ENCODE measurements at places on chromosomes 2 and 18.

- DNase-seq, result no peak
Measured at GRCh38 chr2:176131848-176132158, 2.3 kb downstream of the HOXD8 start.

GRCh38 chr2:27263287-27264252, 723 bp upstream of the SLC30A3 start:
- DNase-seq, result no peak

DNA sequence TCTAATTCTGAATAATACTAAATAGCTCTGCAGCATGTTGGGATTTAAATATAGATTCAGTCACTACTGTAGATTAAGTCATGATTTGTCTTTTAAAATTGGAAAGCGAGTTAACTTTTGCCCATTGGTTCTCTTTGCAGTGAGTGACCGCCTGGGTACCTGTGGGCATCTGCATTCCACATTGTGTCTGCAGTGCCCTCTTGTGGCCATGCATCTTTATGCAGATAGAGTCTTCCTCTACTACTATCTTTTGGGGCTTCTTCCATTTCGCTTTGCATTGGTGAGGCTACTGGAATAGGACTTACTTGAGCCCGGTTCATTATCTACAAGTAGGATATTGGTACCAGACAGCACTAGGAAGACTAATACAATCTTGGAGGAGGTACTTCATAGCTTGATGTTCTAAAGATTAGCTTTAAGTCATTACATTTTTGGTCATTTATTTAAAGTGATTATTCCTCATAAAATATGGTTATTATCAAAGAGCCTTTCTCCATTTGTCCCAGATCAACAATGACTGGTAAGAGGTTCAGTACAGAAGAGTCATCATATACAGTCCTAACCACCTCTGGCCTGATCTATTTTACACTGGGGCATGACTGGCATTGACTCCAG, 203.0 kb downstream of the SOCS6 start:
- peak; percentile 7 for DNase-seq

- no peak for DNase-seq
Measured at GRCh38 chr18:43870626-43871025, 593.3 kb upstream of the SYT4 start.

- DNase-seq, result peak; percentile 65
Measured at GRCh38 chr18:5197032-5197434, at the start of gene AKAIN1. TSS of gene AKAIN1 (minus strand) at chr18:5197257. CDS start at chr18:5197053, 204 bp downstream.

DNA sequence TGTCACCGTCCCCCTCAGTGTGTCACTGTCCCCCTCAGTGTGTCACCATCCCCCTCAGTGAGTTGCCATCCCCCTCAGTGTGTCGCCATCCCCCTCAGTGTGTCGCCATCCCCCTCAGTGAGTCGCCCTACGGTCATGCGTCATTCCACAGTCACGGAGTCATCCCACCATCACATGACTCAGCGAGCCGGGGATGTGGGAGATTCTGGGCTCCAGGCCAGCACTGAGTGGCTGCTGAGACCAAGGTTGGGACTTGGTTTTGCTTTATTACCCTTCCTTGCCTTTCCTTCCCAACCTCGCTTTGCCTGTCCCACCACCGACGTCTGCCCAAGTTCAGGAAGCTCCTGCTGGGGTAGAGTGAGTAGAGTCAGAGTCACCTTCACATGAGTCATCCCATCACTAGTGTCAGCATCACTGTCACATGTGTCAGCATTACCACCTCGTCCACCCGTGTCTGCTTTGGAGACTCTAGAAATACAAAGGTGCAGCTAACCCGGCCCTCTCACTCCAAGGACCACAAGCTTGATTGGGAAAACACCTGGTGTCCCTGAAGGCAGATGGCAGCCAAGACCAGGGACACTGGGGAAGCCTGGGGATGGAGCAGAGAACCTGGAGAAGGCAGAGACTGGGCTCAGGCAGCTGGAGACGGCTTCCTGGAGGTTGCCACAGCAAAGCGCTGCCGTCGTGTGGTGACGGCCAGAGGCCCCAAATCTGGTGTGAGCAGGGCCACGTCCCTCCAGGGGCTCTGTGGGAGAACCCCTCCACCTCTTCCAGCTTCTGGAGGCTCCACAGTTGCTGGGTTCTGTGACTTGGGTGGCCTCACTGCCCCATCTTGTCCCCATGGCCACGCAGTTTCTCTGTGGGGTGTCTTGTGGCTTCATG, 485.2 kb upstream of the SALL3 start:
- DNase-seq, result peak; percentile 48

DNA sequence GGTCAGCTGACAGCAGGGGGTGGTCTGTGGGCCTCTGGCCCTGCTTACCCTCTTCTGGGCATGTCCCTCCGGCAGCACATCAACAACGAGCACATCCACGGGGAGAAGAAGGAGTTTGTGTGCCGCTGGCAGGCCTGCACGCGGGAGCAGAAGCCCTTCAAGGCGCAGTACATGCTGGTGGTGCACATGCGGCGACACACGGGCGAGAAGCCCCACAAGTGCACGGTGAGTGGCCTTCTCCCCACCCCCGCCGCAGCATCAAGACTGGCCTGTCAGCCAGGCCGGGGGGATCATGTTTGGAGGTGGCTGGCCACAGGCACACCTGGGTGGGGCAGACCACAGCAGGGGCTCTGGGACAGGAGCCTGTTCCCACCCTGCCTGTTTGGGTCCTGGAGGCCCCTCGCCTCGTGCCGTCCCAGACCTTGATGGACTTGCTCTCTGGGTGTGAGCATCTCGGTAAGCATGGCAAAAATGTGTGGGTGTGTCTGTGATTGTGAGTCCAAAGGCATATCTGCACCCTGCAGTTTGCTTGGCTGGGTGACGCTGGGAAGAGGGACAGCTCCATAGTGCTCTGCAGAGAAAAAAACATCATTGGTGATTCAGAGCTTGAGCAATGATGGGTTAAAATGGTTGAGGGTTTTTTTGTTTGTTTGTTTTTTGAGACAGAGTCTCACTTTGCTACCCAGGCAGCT, 242.8 kb downstream of the GLI2 start:
- DNase-seq, result no peak

GRCh38 chr2:237309011-237309410, 105.0 kb downstream of the COL6A3 start:
- no peak for DNase-seq

GRCh38 chr2:190678444-190679162, 29.7 kb downstream of the NAB1 start:
- no peak for DNase-seq

GRCh38 chr2:64462171-64462570, 8.2 kb downstream of the LGALSL start:
- DNase-seq, result no peak

DNA sequence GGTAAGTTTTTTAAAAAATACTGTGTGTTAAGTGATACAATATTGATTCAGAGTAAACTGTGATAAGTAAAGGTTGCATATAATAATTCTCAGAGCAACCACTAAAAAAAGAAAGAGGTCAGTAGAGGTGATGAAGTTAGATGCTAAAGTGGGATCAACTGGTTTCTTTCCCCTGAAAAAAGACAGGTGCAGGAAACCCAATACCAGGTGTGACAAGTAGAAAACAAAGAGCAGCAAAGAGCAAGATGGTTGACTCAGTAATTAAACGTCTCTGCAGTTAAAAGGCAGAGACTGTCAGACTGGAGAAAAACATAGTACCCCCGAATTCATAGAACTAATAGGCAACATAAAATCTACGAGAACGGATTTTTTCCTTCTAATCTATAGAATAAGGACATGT, 128.3 kb downstream of the ATP9B start:
- no peak for DNase-seq

- DNase-seq, result no peak
Measured at GRCh38 chr18:12003894-12004293, 22.6 kb downstream of the IMPA2 start.

DNA sequence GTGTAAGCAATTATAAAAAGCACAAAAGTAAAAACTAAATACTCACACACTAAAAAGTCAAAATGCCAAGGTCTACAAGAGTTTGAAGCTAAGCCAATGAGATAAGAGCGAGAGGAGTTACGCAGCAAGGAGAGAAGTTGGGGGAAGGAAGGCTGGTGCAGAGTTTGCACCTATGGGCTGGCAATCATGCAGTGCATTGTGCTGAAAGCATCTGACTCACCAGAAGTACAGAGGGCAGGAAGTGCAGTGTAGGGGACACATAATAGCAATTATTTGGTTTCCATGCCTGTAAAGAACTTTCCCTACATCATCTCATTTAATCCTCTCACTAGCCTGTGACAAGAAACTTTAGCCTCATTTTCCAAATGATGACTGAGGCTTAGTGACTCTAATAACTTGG, 142.7 kb upstream of the KYNU start:
- DNase-seq, result no peak

DNA sequence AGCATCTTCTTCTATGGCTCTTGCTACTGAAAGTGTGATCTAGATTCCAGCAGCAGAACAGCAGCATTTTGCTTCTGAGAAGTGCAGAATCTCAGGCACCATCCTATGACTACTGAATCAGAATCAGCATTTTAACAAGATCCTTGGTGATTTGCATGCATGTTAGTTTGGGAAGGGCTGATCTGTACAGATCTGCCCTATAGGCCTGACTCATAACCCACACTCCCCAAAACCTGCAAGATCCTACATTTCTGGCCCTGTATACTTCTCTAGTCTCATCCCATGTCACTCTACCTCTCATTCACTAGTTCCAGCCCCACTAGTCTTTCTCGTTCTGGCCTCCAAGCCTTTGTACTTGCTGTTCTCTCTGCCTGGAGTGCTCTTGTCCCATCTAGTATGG, 15.7 kb upstream of the DARS1 start:
- no peak for DNase-seq

DNA sequence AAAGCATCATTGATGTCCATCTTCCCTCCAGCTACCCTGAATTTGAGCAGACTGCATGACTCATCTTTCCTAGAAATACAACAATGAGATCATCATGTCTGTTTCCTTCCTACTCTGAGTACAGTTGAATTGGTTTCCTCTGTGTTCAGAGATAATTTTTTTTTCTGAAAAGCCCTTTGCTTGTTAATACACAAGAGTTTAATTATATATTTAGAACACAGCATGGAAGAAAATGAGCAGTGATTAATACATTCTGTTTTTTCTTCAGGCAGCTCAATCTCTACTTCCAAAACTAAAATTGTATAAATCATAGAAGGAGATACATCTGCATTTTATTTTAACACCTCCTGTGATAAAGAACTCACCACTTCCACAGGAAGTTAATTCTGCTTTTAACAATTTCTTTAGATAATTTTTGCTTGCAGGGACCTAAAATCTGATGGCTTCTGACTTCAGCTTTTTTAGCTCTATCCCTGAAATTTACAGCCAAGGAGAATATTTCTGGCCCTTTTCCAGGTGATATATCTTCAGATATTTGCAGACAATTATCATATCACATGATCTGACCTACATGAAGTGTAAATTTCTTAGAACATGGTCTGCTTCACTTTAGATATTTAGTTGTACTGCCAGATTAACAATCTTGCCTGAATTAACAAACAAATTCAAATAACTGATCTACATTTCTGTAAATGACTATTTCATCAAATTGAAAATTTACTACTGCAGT, 249.0 kb downstream of the TRIB2 start:
- no peak for DNase-seq

- no peak for DNase-seq
Measured at GRCh38 chr2:8545695-8546611, 135.9 kb upstream of the ID2 start.

DNA sequence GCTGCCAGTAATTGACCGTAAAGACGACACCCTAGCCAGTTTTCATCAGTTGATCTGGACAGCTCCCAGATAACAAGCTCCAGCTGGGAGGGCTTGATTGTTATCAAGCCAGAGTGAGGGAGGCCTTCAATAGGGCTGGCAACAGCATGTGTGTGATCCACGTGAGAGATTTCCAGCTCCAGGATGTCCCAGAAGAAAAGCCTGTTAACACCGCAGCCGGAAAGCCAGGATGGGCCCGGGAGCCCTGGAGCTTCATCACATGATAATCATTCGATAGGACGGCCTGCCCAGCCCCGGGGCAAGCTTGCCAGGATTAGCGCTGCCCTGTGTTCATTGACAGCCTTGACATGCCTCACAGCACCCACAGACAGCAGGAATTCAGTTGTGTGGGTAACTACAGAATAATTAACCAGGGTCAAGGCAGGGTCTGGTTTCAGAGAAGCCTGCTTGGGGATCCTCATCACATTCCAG, 182.5 kb downstream of the C1D start:
- peak; percentile 93 for DNase-seq

DNA sequence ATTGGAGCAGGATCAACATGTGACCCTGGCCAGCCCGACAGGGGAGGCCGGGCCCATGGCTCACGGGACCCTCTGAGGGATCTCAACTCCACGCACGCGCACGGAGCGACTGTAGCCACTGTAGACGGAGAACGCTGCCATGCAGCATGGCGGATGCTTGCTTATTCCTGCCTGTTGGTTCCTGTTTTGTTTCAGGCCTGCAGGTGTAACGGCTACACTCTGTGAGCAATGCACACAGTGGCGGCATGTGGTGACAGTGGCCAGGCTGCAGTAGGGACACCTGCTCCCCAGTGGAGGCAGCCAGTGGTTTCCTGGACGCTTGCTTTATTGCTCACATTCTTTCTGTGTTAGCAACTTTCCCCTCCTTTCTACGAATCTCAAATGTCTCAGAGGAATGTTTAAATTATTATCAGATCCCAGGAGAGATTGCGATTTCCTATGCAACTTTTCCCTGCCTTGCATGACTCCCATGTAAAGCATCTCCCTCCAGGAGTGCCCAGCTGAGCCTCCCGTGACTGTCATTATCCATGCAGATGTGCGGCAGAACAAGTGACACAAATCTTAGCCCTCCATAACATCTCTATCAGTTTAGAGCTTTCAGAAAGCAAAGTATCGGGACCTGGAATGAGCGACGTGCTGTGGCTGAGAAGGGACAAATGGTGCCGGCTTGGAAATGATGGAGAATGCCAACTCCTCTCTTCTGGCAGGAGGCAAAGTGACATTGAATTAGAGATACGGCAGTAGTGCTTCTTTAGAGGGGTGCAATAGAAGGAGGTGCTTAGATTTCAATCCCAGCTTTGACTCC, 209.7 kb downstream of the ASB1 start:
- DNase-seq, result no peak

DNA sequence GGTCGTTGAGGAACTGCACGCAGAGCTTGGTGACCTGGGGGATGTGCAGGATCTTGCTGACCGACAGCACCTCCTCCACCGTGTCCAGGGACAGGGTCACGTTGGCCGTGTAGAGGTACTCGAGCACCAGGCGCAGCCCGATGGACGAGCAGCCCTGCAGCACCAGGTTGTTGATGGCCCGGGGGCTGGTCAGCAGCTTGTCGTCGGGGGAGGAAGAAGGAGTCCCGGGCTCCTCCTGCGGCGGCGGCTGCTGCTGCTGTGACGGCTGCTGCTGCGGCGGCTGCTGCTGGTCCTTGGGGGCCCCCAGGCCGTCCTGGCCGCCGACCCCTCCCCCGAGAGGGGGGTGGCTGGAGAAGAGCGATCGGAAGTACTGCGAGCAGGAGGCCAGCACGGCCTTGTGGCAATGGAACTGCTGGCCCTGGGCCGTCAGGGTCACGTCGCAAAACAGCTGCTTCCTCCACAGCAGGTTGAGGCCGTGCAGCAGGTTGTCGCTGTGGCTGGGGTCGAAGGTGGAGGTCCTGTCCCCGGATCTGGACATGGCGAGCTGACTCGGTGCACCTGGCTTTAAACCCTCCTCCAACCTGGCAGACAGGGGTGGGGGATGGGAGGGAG, 2.7 kb downstream of the KLHL14 start:
- no peak for DNase-seq
